ENCODE measurements at places on chromosomes 2 and 18.

GRCh38 chr18:48880931-48881330 lies 69.8 kb downstream of the SMAD7 start:
- DNase-seq: no peak

DNA sequence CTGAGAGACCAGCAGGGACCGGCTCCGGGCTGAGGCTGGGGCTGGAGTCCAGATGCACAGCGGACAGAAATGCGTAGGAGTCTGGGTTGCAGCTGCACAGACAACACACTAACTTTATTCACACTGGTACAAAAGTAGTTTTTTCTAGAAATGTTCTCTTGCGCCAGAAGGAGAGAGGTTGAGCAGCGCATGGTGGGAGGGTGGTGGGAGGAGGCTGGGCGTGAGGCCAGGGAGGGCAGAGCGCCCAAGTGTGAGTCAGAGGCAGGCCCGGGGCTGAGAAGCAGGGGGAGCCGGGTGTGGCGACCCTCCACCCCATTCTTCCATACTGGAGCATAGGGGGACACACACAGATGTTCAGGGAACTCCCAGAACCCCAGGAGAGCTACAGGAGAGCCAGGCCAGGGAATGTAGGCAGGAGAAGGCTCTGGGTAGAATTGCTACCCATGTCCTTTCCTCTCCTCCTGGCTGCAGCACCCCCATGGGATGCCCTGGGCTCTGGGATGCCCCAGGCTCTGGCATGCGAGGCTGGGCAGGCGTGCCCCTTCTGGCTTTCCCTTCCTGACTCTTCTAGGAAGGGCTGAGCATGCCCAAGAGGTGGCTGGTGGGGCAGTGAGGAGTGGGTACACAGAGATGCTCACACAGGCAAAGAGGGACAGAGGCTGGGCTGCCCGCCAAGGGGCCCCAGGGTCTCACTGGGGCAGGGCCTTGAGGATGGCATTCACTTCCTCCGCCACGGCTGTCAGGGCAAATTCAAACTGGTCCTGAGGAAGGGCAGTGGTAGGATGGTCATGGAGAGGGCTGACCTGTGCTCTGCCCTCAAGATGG lies 10.6 kb downstream of the DNAJB2 start:
- peak; percentile 51 for DNase-seq

DNA sequence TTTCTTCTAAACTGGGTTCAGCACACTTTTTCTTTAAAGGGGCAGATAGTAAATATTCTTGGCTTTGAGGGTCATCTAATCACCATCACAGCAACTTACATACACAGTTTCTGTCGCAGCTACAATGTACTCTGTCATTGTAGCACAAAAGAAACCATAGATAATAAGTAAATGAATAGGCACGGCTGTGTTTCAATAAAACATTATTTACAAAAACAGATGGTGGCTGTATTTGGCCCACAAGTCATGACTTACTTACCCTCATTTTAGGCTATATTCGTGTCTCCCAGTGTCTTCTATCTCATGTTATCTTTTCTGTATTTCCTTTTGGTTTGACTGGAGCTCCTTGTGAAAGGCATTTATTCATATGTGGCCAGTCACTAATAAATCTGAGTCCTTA lies 168.3 kb downstream of the MAP2 start:
- DNase-seq: no peak

DNA sequence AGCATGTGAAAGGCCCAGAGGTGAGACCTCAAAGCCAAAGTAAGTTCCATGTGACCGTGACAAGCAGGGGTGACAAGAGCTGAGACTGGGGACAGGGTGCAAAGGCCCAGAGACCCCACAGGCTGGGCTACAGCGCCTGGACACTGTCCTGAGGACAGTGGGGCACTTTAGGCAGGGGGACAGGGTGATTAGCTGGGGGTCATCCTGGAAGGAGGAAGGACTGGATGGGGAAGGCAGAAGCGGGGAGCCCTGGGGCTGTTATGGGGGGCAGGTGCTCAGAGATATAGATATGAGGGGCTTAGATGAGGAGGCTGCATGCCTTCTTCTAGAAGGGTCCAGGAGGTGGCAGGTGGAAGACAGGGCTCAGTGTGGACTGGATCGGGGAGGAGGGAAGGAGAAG lies 31.5 kb downstream of the KIF1A start:
- no peak for DNase-seq

DNA sequence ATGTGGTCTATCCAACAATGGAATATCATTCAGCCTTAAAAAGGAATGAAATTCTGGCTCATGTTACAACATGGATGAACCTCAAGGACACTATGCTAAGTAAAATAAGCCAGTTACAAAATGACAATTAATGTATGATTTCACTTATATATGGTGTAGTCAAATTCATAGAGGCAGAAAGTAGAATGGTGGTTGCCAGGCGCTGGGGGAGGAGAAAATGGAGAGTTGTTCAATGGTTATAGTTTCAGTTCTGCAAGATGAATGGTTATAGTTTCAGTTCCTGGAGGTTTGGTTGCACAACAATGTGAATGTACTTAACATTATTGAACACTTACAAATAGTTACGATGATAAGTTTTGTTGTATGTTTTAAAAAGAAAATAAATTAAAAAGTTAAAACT lies 79.2 kb upstream of the IL1R2 start:
- DNase-seq: no peak

- no peak for DNase-seq
Observed at GRCh38 chr2:28394331-28394877, 1.7 kb downstream of the FOSL2 start.

GRCh38 chr2:70921031-70921430 lies 14.7 kb upstream of the ATP6V1B1 start:
- DNase-seq: no peak

GRCh38 chr2:151334082-151334815 lies 23.1 kb upstream of the TNFAIP6 start:
- DNase-seq: peak; percentile 60

GRCh38 chr2:95266781-95267430 lies 7.3 kb upstream of the PROM2 start:
- no peak for DNase-seq

DNA sequence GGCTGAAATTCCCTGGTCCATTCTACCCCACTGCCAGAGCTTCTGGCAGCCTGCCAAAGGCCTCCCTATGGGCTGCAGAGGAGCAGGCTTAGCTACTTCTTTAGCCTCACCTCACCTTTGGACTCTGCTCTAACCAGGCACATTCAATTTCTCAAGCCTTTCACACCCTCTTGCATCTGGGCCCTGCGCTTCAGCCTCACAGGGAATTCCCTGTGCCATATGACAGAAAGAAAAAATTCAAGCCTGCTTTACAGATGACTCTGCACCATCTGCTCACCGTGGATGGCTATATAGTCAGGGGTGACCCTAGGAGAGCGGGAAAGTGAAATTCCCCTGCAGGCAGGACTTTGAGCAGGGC lies 62.5 kb downstream of the REEP1 start:
- DNase-seq: no peak
